ENCODE measurements at places on chromosomes 5 and 9.

- no peak for DNase-seq
Measured at GRCh38 chr5:41219658-41220269, 6.4 kb upstream of the C6 start.

DNA sequence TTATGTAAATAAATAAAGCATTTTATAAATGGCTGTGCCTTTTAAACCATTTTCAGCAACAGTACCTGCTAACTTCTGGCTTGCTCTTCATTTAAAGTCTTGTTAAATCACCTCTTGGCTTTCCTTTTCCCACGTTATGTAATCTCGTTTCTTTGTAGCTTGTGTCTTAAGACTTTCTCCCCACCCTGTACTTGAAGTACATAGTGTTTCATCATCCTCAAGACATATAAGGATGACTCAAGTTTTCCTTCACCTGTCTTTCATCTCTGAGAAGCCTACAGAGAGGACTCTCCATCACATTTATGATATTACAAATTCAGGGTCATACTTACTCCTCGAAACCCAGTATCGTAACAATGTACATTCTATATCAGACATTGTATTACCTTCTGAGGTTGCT lies 33.9 kb downstream of the PRELID2 start:
- no peak for DNase-seq

- no peak for DNase-seq
Measured at GRCh38 chr9:29906065-29906464, 2332.8 kb upstream of the C9orf72 start.

- no peak for DNase-seq
Measured at GRCh38 chr9:34563262-34563661, 26.3 kb downstream of the CNTFR start.

DNA sequence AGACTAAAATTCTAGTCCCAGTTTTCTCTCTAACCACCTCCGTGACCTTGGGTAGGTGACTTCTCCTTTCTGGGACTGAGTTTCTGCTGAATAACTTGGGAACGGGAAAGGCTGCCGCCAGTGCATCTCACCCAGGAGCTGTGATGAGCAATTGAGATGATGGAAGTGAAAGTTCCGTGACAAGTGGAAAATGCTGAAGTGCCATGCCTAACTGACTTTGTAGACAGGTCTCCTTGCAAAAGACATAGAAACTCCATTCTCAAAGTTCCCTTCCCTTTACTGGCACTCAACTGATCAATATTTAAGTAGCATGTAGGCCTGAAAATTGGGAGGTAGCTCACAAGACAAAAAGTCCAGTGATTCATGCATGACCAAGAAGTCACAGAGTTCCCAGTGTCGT lies 6.3 kb upstream of the ADAM19 start:
- DNase-seq: no peak

DNA sequence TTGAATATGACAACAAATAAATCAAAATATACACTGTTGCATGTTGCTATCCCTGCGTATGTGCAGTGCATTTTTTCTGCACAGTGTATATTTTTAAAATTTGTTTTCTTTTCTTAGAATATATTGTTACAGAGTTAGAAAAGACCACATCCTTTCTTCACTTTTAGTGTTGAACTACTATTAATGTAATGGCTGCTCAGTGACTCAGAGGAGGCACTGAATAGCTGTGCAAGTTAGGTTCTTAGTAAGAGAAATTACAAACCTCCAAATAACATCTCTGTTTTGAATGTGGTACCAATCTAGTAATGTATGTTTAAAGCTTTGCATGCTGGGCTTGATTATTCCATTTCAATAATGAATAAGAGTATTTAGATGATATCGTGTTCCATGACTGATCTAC lies 208.9 kb upstream of the PRR16 start:
- DNase-seq: no peak

- no peak for DNase-seq
Measured at GRCh38 chr5:132471151-132471907, 19.2 kb downstream of the IRF1 start.

- no peak for DNase-seq
Measured at GRCh38 chr5:89343666-89344065, 460.7 kb upstream of the MEF2C start.

GRCh38 chr9:3464033-3464638 lies 61.7 kb downstream of the RFX3 start:
- DNase-seq: no peak

- DNase-seq: no peak
Measured at GRCh38 chr5:848671-849111, 2.1 kb downstream of the ZDHHC11 start.

GRCh38 chr5:96051401-96051830 lies 89.8 kb upstream of the ELL2 start:
- no peak for DNase-seq

DNA sequence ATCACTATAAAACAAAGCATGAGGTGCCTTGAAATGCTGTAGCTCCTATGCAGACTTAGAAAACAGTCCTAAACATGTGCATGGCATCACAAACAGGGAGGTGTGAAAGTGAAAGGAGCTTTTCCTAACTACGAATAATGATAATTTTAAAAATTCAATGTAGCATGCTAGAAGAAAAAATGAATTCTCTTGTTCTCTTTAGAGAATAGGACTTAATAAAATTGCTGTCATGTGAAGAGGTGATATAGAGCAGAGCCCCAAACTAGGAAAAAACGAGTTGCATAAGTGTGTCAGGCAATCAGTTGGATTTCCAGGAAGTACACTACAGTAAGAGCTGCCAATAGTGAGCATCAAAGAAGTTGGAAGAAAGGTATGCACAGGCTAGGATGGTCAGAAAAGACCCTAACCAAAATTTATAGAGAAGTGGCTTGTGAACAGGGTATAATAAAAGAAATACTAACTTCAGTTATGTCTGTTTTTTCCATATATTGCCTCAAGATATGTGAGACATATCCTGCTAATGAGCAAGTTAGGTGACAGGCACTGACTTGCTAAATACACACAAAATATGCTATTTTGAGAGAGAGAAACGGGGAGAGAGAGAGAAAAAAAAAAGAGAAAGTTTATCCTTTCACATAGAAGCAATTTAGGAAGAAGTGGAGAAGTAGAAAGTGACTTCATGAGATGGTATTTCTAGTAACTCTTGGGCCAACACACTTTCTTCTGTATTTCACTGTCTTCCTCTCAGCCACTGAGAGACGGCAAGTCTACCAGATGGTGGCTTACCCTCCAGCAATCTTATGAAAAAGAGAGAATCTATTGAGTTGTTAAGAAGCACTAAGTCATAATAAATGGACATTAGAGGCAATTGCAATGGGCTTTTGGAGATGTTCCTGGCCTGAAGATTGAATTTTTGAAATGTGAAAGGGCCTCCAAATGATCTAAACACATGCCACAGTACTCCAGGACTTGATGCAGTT lies 18.0 kb downstream of the ITGA2 start:
- no peak for DNase-seq

DNA sequence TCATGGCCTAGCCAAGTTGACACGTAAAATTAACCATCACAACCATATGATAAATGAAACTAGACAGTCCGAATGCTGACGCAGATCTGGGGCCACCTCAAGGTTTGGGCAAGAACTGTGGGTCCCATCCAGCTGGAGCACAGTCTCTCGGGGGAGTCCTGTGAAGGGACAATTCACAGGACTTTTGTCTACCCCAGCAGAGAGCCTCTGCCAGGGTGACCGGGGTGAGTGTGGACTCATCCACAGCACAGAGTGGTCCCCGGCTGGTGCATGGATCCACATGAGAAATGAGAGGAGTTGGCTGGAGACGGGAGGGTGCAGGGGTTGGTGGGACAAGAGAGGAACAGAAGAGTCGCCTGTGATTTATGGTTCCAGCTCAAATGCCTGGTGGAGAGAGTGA lies 17.7 kb upstream of the MED10 start:
- DNase-seq: no peak

- no peak for DNase-seq
Measured at GRCh38 chr5:133353741-133354140, 258.6 kb downstream of the FSTL4 start.

- no peak for DNase-seq
Measured at GRCh38 chr9:2181792-2182191, 166.6 kb downstream of the SMARCA2 start.

GRCh38 chr9:114516913-114517312 lies 11.6 kb upstream of the WHRN start:
- DNase-seq: no peak

DNA sequence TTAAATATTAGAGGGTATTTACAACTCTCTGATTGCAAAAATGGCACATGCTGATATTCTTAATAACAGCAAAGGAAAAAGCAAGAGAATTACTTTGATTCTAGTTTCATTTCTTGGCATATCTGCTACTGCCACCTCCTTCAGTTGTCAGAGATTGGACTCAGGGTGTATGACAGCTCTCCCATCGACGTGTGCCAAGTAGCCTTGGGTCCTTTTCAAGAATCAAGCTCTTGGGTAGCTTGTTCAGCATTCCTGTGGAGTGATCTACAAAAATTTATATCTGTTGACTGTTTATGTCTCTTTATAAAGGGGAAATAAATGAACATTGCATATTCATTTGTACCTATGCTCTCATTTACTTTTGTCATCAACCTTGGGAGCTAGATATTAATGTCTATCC lies 315.6 kb downstream of the PRR16 start:
- no peak for DNase-seq

GRCh38 chr5:132410451-132411303 lies 41.2 kb downstream of the SLC22A5 start:
- DNase-seq: no peak

- DNase-seq: no peak
Measured at GRCh38 chr9:38705917-38706316, 14.0 kb downstream of the FAM240B start.

DNA sequence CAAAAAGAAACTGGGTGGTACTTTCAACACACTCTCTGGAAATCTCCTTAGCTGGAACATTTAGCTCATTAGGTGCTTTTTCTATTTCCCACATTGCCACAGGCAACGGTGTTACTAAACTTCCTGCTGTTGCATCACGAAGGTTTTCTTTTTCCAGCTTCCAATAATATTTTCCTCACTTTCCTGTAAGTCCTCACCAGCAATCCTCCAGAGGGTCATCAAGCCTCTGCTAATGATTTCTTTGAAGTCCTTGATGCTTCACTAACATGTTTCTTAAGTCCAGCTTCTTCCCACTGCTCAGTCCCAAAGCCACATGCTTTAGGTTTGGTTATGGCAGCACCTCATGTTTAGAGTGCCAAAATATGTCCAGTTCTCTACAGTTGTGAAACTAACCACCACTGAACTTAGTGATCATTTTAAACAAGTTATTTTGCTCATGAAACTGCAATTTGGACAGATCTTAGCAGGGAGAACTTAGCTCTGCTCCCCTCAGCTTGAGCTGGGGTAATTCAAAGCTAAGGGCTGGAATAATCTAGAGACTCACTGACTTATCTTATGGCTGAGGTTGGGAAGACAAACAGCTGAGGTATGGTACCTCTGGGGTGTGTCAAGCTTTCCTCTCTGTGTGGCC lies 39.9 kb upstream of the RETREG1 start:
- no peak for DNase-seq

- no peak for DNase-seq
Measured at GRCh38 chr9:2465921-2466460, 155.6 kb upstream of the VLDLR start.

GRCh38 chr5:10354048-10354872 lies 765 bp downstream of the MARCHF6 start:
- no peak for DNase-seq

GRCh38 chr5:122050959-122051358 lies 27.1 kb downstream of the LOX start:
- no peak for DNase-seq

GRCh38 chr5:169286572-169287300 lies 14.2 kb downstream of the SLIT3 start:
- DNase-seq: no peak

GRCh38 chr5:141101059-141101458 lies 786 bp downstream of the PCDHB3 start:
- DNase-seq: no peak

GRCh38 chr5:109630093-109630492 lies 59.6 kb upstream of the MAN2A1 start:
- no peak for DNase-seq

DNA sequence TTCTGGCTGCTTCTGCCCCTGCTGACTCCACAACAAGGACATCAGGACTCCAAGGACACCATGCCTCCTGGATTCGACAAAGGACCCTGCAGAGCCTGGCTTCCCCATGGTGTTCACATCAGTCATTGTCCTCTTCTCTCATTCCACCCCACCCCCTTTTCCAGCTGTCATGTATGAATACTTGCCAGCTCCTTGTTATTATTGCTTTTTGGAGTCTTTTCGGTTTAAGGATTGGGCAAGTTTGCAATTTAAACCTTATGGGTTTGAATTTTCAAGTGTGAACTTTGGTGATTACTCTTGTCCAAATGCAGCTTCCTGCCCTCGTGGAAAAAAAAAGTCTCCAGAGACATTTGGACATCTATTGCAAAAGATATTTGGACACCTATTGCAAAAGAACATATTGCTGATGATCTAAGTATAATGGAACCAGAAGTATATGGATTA lies 14.2 kb upstream of the LVRN start:
- DNase-seq: no peak

DNA sequence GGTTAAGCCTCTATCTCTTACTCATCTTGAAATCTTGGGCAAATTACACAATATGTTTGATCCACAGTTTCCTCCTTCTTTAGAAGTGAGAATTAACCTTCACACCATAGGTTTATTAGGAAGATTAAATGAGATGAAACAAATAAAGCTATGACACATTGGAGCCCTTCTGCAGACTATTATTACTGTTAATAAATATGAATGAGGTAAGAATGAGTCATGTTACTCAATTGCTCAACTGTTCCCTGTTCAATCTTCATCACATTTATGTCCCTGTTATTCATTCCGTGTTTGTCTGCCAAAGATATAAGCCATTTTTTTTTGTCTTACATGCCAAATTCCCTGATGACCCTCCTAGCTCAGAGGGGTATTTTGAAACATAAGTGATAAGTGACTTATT lies 52.1 kb upstream of the PAPPA start:
- DNase-seq: no peak

GRCh38 chr9:83032065-83032625 lies 30.8 kb downstream of the RASEF start:
- DNase-seq: no peak

- DNase-seq: no peak
Measured at GRCh38 chr5:123142957-123143356, 53.9 kb downstream of the PRDM6 start.

GRCh38 chr9:116656977-116657376 lies 30.1 kb upstream of the TRIM32 start:
- no peak for DNase-seq

- DNase-seq: no peak
Measured at GRCh38 chr9:81374459-81375186, 314.7 kb downstream of the TLE1 start.

- DNase-seq: no peak
Measured at GRCh38 chr5:31027721-31028120, 165.8 kb upstream of the CDH6 start.

DNA sequence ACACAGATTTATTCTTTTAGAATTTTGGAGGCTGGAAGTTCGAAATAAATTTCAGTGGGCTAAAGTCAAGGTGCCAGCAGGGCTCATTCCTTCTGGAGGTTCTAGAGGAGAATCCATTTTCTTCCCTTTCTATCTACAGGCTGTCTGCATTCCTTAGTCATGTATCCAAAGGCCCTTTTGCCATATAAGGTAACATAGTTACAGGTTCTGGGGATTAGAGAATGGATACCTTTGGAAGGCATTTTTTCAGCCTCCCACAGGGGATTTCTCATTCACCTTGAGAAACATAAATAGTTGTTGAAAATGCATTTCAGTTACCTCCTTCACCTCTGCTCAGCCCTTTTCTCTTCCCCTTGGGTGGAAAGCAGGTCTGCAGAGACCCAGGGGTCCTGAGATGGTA lies 280.0 kb upstream of the MAP3K1 start:
- DNase-seq: no peak
